ENCODE measurements at places on chromosomes 2 and 18.

- DNase-seq: no peak
Measured at GRCh38 chr2:107428781-107429180, 397.9 kb upstream of the RGPD4 start.

DNA sequence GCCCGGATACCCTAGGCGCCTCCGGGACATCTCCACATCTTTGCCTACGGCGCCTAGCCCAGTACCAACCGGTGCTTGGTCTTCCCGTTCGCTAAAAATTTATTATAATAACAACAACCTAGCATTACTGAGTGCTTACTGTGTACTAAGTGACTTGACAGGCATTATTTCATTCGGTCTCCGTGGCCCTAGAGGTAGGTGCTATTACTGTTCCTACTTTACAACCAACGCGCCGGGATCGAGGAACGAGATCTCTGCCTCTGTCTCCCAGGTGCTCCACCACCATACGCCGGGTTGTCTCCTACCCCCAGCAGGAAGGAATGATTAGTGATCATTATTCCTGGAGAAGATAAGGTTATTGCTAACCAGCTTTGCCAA lies 657 bp upstream of the BIN1 start:
- no peak for DNase-seq

DNA sequence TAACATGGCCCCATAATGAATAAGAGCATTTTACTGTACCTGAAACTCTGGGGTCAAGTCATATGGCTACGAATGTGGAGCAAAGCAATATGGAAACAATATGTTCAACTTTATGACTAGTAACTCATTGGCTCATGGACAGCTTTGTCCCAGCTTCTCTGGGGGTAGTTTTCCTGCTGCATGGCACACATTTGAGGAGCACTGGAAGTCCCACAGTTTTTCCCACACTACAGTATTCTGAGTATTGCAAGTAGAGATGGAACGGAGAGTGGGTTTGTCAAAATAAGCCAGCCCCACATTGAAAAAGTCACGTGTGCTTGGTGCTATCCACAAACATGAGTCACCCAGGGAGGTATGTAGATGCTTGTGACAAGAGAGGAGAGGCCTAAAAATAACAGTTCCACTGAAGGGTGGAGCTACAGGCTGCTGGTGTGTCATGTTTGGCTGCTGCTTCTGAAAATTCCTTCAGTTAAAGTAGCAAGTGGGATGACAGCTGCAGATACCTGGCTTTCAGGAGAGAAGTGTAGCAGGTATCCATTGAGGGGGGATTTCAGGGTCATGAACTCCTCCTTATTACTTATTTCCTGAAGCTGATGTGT lies 48.2 kb upstream of the CTAGE1 start:
- DNase-seq: peak; percentile 96

DNA sequence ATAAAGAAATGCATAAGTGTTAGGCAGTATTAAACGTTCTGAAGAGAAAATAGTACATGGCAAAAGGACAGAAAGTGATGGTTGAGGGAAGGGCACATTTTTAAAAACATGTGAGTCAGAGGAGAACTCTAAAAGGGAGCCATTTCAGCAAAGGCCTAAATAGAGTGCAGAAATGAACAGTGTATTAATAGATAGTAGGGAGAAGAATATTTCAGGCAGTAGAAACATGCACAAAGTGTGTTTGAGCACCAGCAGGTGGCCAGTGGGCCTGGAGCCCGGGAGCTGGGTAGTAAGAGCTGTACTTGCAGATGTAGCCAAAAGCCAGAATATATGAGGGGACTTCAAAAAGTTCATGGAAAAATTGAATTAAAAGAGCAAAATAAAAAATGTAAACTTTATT lies 288.1 kb upstream of the FIGN start:
- DNase-seq: no peak

- DNase-seq: no peak
Measured at GRCh38 chr2:82656420-82656819, 1802.7 kb downstream of the SUCLG1 start.

- DNase-seq: no peak
Measured at GRCh38 chr2:658426-658825, 18.8 kb downstream of the TMEM18 start.

Measured in HCEC 1CT (cell line).